ENCODE measurements at places on chromosomes 5 and 9.

GRCh38 chr5:151328734-151329133 is 18.6 kb downstream of the SLC36A2 start:
- DNase-seq = no peak

- no peak for DNase-seq
Observed at GRCh38 chr9:122128007-122128968, 31.3 kb downstream of the NDUFA8 start.

DNA sequence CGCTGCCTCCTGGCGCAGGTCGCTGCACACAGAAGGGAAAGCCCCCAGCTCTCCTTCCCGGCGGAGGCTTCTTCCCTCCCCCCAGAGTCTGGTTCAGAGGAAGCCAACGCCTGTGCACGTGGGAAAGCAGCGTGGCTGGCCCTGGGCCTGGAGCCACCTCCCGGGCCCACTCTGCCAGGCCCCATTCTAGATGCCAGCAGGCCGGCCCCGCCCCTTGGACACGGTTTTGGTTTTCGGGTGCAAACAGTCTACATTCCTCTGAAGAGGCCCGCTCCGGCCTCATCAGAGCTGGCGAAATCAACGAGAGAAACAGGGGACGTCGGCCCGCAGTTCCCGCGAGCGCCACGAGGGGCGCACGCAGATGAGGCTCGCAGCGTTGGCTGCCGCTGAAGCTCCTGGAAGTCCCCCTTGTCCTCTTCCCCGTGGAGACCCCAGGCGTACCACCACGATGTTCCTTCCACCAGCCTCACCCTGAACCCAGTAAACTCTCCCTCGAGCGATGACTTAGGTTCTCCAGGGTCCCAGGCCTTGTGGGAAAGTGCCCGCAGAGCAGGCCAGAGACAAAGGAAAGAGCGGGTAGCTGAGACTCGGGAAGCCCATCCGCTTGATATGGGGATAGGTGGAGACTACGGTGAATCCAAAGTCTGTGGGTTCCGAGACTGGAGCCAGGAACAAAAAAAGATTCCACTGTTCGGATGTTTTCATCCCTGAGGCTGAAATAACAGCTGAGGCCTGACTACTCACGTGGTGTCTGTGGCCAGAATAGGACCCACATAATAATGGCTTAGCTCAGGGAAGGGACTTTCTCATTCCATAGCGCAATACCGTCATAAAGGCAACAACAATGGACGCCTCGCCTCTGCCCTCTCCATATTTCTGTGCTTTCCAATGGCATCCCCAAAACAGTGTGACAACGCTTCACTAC is 64.2 kb downstream of the KLF4 start:
- DNase-seq = no peak

- DNase-seq = no peak
Observed at GRCh38 chr5:1500411-1501091, 23.2 kb downstream of the LPCAT1 start.

GRCh38 chr5:80654054-80654390 is 430 bp upstream of the MSH3 start:
- no peak for DNase-seq

Measured in NCI-H524 treated with DMSO at 0.1 percent for 48 hours (cell line).